ENCODE measurements at places on chromosomes 12 and 14.

GRCh38 chr12:94427501-94428381, 31.9 kb downstream of the CEP83 start:
- DNase-seq: peak; percentile 32

- DNase-seq: no peak
Observed at GRCh38 chr14:49934646-49935045, 41.8 kb downstream of the ARF6 start.

DNA sequence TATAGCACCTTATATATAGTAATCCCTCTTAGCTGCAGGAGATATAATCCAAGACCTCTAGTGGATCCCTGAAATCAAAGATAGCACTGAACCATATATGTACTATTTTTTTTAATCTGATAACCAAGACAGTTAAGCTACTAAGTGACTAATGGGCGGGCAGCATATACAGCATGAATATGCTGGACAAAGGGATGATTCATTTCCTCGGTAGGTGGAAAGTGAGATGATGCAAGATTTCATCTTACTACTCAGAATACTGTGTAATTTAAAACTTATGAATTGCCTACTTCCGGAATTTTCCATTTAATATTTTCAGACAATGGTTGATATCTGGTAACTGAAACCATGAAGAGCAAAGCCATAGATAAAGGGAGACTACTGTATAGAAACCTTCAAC, 36.2 kb downstream of the PRMT8 start:
- DNase-seq: no peak

GRCh38 chr14:67620217-67620785, 581 bp downstream of the ARG2 start:
- no peak for DNase-seq

DNA sequence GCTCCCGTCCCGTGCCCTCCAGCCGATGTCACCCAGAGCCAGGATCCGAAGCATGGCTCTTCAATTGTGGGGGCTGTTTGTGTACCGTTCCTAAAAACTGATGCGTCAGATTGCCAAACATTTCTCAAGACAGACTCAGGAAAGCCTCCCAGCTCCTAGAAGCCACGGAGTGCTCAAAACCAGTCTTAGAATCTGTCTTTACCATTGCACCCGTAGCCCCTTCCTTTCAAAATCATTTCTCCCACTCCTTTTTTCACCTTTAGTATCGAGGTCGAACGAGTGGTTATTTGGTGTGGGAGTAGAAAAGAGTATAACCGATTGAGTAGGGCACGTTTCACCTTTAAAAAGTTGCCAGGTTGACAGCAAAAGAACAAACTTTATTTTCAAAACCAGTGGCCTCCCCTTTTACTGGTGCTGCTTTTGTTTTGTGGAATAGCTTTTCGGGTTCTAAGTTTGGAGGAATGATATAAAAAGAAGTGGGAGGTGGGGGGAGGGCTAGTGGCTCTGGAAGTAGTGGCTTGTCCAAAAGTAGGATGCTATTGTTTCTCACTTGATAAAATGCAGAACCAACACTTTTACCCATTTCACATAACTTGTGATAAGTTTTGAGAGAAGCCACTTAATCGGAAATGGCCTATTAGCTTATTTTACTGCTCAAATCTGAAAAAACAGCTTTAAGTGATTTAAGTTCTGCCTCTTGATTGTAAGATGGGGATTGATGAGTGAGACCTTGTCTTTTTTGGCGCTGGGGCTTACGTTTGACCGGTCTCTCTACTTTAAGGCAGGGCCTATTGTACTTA, 803 bp downstream of the STK38L start:
- no peak for DNase-seq

- DNase-seq: no peak
Observed at GRCh38 chr14:54435500-54435981, 5.6 kb downstream of the CNIH1 start.

DNA sequence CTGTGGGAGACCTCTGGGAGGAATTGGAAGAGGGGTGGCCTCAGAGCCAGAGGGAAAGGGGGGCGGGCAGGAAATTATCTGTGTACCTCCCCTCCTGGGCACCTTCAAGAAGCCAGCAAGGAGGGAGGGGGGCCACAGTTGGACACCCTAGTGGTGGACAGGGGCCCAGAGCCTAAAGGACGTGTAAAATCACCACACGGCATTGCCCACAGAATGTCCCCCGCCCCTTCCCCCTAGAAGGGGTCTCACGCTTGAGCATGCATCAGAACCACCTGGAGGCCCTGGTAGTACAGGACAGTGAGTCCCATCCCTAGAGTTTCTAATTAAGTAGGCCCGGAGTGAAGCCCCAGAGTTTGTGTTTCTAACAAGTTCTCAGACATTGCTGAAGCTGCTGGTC, 8.2 kb downstream of the ENDOU start:
- DNase-seq: no peak

GRCh38 chr12:33296529-33296928, 143.1 kb downstream of the SYT10 start:
- DNase-seq: no peak

DNA sequence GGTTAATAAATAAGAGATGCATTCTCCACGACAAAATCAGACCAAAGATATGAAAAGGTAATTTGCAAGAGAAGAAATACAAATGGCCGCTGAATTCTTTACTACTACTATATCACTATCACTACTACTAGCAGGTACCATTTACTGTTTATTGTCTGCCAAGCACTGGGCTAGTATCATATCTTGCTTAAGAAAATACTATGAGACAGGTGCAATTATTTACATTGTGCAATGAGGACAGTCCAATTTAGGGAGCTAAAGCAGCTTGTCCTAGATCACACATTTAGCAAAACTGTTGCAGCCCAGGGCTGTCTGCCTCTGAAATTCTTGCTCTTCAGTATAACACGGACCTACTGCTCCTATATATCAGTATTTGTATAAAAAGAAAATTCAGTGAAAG, 52.8 kb downstream of the CRADD start:
- DNase-seq: no peak

DNA sequence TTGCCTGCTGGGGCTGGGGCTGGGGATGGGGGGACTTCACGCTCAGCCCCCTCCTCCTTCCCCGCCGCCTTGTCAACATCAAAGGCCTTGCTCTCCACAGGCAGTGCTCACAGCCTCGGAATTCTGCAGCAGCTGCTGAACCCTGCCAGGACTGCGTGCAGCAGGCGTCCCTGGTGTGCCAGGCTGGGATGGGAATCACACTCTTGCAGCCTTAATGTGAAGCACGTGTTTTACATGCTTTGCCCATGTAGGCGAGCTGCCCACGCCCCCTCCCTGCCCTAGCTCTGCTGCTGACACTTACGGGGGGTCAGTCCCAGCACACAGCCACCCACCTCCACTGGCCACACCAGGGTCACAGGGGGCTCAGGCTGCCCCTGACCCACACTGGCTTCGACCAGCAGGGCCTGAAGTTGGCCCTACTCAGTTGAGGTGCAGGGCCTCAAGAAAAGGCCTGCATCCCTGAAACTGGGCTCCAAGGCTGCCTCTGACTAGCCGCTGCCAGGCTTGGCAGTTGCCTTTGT, 276.2 kb upstream of the RTL1 start:
- no peak for DNase-seq

- no peak for DNase-seq
Observed at GRCh38 chr12:86389949-86390348, 133.8 kb upstream of the MGAT4C start.

DNA sequence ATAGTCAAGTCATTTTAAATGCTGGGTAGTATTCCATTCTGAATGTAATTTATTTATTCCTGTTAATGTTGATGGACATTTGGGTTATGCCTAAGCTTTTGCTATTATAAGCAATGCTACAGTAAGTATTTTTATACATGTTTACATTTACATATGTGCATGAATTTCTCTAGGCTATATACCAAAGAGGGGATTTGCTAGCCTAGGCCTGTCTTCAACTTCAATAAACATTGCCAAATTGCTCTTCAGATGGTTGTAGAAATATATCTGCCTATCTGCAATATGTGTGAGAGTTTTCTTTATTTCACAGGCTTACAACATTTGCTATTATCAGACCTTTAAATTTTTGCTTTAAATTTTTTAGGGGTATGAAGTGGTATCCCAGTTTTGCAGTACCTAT, 87.0 kb downstream of the MIPOL1 start:
- DNase-seq: no peak

GRCh38 chr12:4118017-4118510, 155.5 kb upstream of the CCND2 start:
- DNase-seq: peak; percentile 85

GRCh38 chr14:36771028-36771640, 109.5 kb downstream of the PAX9 start:
- DNase-seq: no peak

DNA sequence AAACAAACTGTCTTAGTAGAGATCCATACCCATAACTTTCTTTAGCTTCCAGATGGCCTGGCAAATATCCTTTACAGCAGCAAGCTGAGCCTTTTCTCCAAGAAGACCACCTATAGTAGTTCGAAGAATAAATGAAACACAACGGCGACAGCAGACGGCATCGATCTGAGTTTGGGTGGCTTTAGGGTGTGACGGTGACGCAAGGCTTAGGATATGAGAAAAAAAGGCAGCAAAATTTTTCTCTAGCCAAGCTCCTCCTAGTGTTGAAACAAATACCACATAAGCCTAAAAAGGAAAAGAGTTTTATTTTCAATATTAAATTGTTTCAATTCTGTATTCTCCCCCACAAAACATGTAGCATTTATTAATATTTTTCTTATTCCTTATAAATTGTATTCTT, 33.3 kb downstream of the HEATR5A start:
- DNase-seq: no peak
